ENCODE measurements at places on chromosomes 4 and X.

GRCh38 chr4:95066050-95066449 is 308.3 kb downstream of the BMPR1B start:
- no peak for DNase-seq

DNA sequence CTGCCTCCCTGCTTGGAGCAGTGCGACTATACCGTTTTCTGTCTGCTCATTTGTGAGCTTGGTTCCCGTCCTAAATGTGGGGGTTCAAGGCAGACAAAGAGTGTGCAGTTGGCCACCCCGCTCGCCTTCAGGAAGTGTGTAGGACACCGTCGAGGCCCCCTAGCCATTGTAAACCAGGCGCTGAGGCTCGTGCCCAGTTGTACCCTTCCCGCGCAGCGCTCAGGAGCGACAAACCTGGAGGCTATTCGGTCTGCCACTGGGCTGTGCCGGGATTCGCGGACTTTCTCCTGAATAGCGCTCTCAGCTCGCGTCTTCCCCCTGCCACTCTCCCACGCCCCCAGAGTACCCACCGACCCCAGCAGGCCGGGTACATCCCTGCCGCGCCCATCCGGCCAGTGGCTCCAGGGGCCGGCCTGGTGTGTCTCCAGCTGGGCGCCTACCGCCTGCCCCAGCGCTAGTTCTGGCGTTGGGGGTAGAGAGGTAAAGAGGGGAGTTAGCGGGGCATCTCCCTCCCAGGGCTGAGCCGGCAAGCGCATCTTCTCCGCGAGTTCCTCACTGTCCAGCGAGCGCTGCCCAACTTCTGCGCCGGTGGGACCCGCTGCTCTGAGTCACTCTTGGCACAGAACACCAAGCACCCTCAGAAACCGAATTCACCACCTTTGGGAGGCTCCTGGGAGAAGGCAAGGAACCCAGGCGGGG is 880 bp upstream of the LONRF3 start:
- DNase-seq: no peak

GRCh38 chr4:156751486-156751885 is 220.1 kb downstream of the PDGFC start:
- DNase-seq: no peak

GRCh38 chr4:158169506-158169905 is 3.3 kb downstream of the GASK1B start:
- no peak for DNase-seq

DNA sequence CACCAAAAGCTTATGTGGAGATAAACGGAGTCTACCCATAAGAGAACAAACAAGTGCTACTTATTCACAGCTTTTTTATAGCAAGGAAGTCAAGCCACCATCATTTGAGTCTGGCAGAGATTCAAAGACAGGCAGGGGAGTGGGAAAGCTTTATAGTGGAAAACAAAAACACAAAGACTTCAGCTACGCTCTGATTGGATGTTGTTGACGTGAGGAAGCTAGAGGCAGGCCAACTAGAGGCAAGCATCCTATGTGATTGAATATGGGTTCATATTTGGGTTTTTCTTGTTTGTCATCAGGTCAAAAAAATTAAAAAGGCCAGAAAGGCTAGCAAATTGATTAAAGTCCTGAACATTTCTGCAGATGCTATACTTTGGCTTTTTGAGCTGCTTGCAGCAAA is 719 bp upstream of the TCEAL4 start:
- DNase-seq: no peak

DNA sequence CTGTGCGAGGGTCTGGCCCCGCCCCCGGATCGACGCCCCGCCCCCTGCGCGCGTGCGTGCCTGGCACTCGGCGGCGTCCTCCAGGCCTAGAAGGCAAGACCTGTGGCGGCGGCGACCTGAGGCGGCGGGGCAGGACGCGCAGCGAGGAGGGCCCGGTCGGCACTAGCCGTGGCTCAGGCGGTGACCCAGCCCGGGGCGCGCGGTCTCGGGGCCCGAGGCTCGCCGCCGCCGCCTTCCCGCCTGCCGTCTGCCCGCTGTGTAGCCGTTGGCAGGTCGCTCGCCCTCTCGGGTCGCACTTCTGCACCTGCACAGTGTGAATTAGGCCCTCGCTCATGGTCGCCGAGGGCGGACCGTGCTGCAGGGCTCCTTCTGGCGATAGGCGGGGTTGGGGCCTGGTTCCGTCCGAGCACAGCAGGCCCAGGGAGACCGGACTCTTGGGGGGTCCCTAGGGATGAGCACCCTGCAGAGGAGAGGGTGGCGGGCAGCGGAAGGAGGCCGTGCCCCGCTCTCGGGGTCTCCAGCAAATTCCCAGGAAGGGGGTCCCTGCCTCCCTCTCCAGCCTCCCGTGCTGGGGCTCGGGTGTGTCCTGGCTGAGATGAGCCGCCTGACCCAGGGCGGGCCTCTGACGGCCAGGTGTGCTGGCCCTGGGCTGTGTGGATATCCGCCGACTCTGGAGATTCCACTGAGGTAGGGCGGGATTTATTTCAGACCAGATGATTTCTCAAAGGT is 557 bp upstream of the FAM53A start:
- DNase-seq: no peak

- no peak for DNase-seq
Measured at GRCh38 chr4:125772680-125773079, 457.9 kb downstream of the FAT4 start.
